Muscle of leg (tissue), 16 donors: ENCODE measurements at places on chromosomes 4 and X. TPM values are rescaled to one million over a fixed set of nuclear protein-coding genes. Genes with fewer than 3 reads are reported as not detected.

XK gene
- 5.1 TPM for polyA plus RNA-seq

RBM47 gene
- 2.0 TPM for polyA plus RNA-seq

RNF150 gene
- 44.6 TPM for polyA plus RNA-seq

GRCh38 chr4:123232439-123232838, 164.2 kb upstream of the SPRY1 start:
- peak; percentile 56 for DNase-seq

- DNase-seq, result peak; percentile 72
These were observed 629.1 kb upstream of the ATOH1 start for GRCh38 chr4:93199492-93199891.

DNA sequence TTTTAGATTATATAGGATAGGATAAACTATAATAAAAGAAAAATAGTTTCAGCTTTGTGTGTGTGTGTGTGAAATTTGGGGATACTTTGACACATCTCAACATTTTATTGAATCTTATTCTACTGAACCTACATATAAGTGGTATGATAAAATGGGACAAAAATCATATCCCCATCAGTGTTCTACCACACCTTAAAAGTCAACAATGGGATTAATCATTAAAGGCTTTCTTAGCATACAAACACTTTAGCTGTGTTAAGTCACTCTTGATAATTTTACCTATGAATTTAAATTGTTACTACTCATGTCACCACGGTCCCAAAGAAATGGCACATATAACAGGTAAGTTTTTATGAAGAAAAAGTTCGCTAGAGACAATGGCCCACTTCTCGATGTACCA, 37.7 kb upstream of the LRBA start:
- no peak for DNase-seq

DNA sequence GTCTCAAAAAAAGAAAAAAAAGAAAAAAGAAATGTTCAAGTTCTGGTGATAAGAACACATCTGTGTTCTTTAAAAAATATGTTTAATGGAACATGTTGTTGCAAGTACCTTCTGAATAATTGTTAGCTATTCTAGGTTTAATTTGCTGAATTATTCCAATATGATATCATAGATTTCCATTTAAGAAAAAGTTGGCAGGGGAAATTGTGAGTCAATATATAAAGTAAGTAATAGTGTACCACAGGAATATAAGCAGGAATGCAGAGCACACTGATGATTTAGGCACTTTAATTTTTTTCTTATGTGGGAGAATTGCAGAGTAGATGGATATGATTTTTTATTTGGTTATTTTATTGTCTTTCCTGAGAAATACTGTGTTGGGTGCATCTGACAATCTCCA, 190.7 kb downstream of the RPA4 start:
- peak; percentile 10 for DNase-seq

DNA sequence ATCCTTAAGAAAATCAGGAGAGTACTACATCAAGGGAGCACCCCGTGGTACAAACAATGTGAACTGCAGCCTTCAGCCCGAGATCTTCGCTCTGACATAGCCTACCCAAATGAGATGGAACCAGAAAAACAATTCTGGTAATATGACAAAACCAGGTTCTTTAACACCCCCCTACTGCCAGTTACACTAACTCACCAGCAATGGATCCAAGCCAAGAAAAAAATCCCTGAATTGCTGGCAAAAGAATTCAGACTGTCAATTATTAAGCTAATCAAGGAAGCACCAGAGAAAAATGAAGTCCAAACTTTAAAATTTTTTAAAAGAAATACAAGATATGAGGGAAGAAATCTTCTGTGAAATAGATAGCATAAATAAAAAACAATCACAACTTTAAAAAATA, 101.7 kb upstream of the KLF8 start:
- no peak for DNase-seq

DNA sequence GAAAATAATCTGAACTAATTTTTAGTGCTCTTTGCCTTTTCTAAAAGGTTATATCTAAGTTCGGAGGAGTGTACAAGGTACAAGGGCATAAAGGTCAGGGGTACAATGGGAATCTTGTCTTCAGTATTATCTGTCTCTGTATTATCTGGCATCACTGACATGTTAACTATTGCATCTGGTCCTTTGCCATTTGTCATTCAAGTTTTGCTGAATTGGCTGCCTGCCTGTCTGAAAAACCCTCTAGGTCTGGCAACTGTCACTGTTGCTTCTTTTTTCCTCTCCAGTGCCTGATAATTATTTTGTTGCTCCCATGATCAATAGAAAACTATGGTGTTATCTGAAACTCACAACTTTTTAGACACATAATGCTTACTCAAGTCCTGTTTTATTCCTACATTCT, 112.5 kb upstream of the STK26 start:
- peak; percentile 20 for DNase-seq

DNA sequence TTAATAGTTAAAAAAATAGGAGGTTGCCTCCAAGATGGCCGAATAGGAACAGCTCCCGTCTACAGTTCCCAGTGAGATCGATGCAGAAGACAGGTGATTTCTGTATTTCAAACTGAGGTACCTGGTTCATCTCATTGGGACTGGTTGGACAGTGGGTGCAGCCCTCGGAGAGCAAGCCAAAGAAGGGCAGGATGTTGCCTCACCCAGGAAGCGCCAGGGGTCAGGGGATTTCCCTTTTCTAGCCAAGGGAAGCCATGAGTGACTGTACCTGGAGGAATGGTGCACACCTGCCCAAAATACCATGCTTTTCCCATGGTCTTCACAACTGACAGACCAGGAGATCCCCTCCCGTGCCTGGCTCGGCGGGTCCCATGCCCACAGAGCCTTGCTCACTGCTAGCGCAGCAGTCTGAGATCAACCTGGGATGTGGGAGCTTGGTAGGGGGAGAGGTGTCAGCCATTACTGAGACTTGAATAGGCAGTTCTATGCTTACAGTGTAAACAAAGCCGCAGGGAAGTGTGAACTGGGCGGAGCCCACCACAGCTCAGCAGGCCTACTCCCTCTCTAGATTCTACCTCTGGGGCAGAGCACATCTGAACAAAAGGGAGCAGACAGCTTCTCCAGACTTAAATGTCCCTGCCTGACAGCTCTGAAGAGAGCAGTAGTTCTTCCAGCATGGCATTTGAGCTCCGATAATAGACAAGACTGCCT, 47.5 kb downstream of the PPA2 start:
- DNase-seq, result no peak

DNA sequence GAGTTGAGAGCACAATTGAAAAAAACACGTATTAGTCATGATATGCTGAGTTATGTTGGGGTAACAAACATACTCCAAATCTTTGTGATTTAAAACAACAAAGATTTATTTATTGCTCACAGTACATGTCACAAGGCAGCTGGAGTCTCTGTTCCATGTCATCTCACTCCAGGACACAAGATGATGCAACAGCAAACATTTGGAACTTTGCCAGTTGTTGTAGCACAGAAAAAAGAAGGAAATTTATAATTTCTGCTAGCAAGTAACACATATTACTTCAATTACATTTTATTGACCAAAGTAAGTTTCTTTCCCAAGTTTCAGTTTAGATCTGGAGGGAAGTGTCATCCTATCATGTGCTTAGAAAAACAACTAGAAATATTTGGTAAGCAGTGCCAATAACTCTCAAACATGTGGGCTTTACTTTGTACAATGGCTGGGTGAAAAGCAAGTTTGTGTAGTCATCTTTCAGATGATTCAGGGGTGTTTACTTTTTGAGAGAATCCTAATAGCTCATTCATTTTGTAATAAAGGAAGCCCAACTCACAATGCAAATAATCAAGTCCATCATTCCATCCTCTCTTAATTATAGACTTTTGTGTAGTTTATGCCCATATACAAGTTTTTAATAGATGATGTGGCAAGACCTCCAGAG, 452.3 kb downstream of the ZIC3 start:
- peak; percentile 6 for DNase-seq

DNA sequence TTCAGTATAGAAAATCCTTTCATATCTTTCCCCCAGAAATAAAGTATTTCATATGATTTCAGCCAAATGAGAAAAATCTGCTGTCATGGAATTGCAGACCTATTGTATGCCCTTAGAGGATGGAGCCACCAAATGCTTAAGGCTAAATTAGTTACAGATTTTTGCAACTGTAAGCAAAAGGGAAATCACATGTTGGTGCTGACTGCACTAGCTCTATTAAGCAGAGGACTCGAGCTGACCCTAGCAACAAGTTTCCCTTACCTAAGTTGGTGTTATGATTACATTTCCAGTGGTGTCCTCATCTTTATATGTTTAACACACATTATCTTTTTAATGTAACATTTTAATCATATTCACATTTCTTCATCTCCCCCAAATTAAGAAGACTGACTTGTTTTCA, 58.3 kb upstream of the DOCK11 start:
- peak; percentile 63 for DNase-seq

DNA sequence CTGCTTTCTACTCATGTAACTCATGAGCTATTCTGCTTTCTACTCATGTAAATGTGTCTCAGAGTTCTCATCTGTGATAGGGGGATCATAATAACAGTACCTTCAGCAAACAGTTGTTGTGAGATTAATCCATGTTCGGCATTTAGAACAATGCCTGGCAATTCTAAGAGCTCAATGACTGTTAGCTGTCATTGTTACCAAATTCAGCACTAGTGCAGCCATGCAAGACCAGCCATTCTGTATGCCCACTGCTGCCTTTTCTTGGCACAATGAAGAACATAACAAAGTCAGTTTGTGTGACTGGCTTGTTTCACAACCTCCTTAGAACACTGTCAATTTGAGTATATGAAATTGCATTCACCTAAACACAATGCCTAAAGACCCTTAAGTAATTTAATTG, 163.2 kb downstream of the ANK2 start:
- no peak for DNase-seq

DNA sequence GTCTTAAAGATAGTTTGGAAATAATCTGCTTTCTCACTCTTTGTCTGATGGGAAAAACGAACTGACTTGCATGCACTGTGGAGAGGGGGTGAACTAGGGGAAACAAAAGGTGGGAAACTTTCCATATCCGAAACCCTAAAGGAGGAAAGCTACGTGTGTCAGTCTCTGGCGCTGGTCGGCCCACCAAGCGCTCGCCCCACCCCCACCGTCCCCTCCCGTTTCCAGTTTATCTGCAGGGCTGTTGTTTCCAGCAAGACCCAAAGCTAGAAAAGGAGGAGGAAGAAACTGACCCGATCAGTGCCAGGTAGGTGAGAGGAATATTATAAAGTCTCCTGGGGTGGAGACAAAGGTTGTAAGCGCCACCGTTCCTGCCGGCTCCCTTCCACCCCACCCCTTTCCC, 552 bp downstream of the TCEAL9 start:
- peak; percentile 59 for DNase-seq

- DNase-seq, result no peak
These were observed 66.4 kb downstream of the HPRT1 start for GRCh38 chrX:134526399-134526798.
